Inflammatory macrophage treated with lipopolysaccharide for 1 hour (primary cell): ENCODE measurements at places on chromosomes 5 and 9.

DNA sequence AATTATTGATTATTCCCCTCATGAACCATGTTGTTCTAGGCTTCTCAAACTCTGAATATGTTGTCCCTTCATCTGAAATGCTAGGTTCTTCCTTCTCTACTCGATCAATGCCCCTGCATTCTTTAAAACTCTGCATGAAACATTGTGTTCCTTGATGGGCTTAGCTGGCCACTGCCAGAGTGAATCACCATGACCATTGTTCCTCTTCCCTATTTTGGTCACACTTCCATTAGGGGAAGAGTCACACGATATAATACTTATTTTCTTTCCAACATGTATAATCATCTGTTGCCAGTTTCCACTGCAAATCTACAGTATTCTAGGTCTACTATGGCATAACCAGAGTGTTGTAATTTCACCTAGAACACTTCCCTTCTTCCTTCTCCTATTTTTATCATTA, 247.9 kb downstream of the TRPM3 start:
- no peak for DNase-seq

DNA sequence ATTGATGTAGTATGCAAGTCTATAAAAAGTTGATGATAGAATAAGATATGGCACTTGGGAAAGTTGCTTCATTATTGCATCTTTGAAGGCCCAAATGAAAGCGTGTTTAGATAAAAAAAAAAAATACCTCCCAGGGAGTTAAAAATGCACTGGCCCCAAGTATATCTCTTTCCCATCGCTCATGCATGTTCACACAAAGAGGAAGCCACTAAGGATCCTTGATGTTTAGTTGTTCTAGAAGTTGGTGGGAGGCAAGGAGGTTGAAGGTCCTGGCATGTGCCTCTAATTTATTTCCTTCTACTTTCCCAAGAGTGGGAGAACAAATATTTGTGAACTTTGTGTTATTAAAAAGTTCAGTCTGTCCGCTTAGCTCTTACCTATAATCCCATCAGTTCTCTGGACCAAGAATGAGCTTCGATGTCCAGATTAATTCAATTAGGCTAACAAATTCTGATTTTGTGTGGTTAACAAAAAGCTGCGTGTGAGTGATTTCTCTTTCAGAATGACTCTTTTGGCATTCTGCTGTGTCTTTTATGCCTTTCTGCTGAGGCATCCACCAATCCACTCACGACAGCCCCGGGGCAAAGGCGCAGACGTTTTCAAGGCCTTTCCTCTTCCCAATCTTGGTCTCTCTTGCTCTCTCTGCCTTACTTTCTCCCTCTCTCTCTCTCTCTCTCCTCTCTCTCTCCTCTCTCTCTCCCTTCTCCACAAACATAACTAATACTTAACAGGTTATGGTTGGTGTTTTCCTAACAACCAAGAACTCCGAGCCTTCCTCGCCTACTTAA, 135.1 kb upstream of the ERCC6L2 start:
- DNase-seq = no peak

DNA sequence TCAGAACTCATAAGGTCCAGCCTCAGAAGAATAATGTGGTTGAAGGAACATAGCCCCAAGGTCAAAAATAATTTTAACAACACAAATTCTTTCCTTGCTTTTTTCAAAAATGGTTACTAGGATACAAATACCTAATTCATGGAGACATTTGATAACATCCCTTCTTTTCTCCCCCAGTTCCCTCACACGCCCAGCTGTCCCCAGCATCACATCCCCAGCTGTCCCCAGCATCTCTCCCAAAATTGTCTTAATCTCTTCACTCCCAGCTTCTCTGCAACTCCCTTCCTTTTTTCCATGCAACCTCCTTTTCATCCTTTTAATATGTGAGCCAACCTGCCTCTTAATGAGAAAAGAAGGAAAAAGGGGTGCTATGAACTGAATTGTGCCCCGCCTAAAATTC, 77.8 kb downstream of the FSTL4 start:
- no peak for DNase-seq

DNA sequence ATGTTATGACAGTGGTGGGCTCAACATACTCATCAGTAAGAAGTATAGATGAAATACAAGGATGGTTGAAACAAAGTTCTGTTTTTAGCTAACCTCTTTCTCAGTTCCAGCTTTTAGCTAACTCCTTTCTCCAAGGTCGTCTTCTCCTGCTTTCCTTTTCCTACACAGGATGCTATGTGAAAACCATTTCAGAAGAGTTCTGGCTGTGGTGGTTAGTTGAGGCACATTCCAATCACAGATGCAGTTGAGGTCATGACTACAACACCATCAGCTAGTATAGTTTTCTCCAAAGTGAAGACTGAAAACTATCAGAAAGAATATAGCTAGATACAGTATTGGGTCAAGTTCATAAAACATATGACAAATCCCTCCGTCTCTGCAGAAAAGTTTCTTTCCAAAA, 477.7 kb upstream of the C9orf72 start:
- DNase-seq = no peak

GRCh38 chr5:74310997-74311930, 329.3 kb downstream of the ENC1 start:
- DNase-seq = no peak
